Activated CD4-positive, alpha-beta memory T cell treated with anti-CD3 and anti-CD28 coated beads, Interleukin-2, amount 10 ng/mL, durations not matched to agents 7 days and 5 days (primary cell): ENCODE measurements at places on chromosomes 2 and 18. TPM values are rescaled to one million over a fixed set of nuclear protein-coding genes. Genes with fewer than 3 reads are reported as not detected.

Gene TMEM198
- total RNA-seq: 0.95 TPM

Gene HOXD12
- not detected for total RNA-seq

Gene PMAIP1
- total RNA-seq: 37.7 TPM

DNA sequence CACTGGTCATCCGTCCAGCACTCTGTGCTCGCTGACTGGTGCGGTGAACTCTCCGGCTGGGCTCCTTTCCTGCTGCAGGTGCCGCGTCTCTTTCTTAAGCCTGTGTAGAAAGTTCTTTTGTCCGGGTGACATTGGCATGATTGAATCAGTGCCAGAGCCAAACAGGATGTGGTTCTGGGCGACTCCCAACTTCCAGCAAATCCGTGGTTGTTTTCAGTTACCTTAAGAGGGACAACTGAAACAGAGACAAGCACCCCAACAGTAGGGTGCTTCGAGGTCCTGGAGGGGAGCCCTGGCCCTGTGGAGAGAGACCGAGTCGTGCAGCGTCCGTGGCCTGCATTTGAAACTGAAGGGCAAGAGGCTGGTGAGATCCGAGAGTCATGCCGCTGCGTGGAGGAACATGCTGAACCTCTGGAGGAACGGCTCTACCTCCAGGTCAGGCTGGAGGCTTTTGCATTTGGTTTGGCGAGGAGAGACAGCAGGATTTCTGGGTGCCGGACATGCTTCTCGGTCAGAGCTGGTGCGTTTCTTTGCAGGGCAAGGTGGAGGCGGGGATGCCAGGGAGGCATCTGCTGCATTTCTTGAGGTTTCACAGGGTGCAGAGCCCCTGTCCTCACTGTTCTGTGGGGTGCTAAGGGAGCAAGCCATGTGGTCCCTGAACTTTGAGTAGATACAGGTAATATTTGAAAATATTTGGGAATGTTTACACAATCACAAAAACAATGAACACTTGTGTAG is 26.8 kb downstream of the SH3BP4 start:
- H3K27me3 ChIP-seq: no peaks in the 10 kb centered on the region
- no peak overlapping the region for H3K4me3 ChIP-seq
- no peak for DNase-seq
- no peaks in the 10 kb centered on the region for H3K4me1 ChIP-seq

DNA sequence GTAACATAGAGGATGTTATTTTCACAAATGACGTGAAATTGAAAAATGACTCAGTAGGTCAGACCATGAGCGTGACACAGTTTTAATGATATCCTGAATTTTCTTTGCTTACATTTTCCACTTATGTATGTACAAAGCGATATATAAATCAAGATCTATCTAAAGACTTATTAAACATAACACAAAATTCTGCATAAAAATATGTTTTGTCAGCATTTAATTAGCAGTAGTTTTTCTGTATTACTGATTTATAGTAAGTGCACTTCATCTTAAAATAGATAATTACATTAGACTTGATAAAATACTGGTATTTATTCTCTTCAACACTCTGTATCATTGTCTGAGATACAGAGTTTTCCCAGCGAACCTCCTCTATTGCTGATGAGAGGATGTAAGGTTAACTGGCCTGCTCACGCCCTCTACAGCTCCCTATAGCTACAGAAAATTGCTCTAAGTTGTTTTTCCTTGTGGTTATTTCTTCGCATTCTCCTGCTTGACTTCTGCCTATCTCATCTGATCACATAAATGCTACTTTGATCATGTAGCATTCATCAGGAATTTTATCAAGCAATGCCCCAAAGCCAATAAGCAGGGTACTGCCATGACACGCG is 548.8 kb upstream of the REG3G start:
- H3K4me3 ChIP-seq: no peak overlapping the region
- H3K36me3 ChIP-seq: no peaks in the 10 kb centered on the region
- H3K4me1 ChIP-seq: no peaks in the 10 kb centered on the region
- no peak overlapping the region for H3K27ac ChIP-seq
- no peak for DNase-seq
